ENCODE measurements at places on chromosomes 12 and 14. TPM values are rescaled to one million over a fixed set of nuclear protein-coding genes. Genes with fewer than 3 reads are reported as not detected.

DNA sequence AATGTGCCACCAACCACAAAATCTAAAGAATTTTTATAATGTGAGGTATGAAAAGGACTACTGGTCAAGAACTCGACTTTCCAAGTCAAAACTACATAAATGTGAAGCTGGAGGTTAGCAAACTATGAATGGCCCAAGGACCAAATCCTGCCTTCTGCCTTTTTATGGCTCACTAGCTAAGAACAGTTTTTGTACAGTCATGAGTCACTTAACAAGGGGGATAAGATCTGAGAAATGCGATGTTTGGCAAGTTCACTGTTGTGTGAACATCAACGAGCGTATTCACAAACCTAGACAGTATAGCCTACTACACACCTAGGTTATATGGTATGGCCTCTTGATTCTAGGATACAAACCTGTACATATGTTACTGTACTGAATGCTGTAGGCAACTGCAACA, 28.2 kb downstream of the FERMT2 start:
- DNase-seq, result no peak
- H3K27me3 ChIP-seq, result no peaks in the 10 kb centered on the region
- H3K36me3 ChIP-seq, result peaks cover 7% of the 10 kb centered on the region
- H3K4me3 ChIP-seq, result no peak overlapping the region
- H3K27ac ChIP-seq, result peak overlapping the region; percentile 2

- H3K4me1 ChIP-seq, result no peaks in the 10 kb centered on the region
- no peak overlapping the region for H3K4me3 ChIP-seq
- H3K27ac ChIP-seq, result no peak overlapping the region
- no peaks in the 10 kb centered on the region for H3K27me3 ChIP-seq
- no peaks in the 10 kb centered on the region for H3K36me3 ChIP-seq
- no peak for DNase-seq
Observed at GRCh38 chr12:103441437-103442181, 54.2 kb downstream of the C12orf42 start.

GRCh38 chr12:56878010-56878339, 56.2 kb downstream of the SDR9C7 start:
- no peaks in the 10 kb centered on the region for H3K27me3 ChIP-seq
- no peak for DNase-seq
- H3K4me1 ChIP-seq, result no peaks in the 10 kb centered on the region
- H3K4me3 ChIP-seq, result no peak overlapping the region
- no peak overlapping the region for H3K27ac ChIP-seq
- H3K36me3 ChIP-seq, result no peaks in the 10 kb centered on the region

- H3K36me3 ChIP-seq, result no peaks in the 10 kb centered on the region
- no peaks in the 10 kb centered on the region for H3K4me1 ChIP-seq
- no peak overlapping the region for H3K27ac ChIP-seq
- DNase-seq, result no peak
- H3K27me3 ChIP-seq, result no peaks in the 10 kb centered on the region
Observed at GRCh38 chr14:62289471-62289870, 527.3 kb downstream of the SNAPC1 start.

- H3K27ac ChIP-seq, result no peak overlapping the region
- no peaks in the 10 kb centered on the region for H3K36me3 ChIP-seq
- no peaks in the 10 kb centered on the region for H3K27me3 ChIP-seq
- H3K4me1 ChIP-seq, result peaks cover 23% of the 10 kb centered on the region
Observed at GRCh38 chr14:55327179-55327578, 56.0 kb downstream of the FBXO34 start.

GRCh38 chr12:70177631-70178030, 65.6 kb upstream of the CNOT2 start:
- H3K36me3 ChIP-seq, result no peaks in the 10 kb centered on the region
- H3K27me3 ChIP-seq, result no peaks in the 10 kb centered on the region
- no peak overlapping the region for H3K27ac ChIP-seq
- H3K4me3 ChIP-seq, result no peak overlapping the region
- H3K4me1 ChIP-seq, result no peaks in the 10 kb centered on the region
- no peak for DNase-seq

The ERBB3 gene
- total RNA-seq, result 3.2 TPM

Data from right atrium auricular region (tissue), 2 donors.